ENCODE measurements at places on chromosomes 7 and 10.

DNA sequence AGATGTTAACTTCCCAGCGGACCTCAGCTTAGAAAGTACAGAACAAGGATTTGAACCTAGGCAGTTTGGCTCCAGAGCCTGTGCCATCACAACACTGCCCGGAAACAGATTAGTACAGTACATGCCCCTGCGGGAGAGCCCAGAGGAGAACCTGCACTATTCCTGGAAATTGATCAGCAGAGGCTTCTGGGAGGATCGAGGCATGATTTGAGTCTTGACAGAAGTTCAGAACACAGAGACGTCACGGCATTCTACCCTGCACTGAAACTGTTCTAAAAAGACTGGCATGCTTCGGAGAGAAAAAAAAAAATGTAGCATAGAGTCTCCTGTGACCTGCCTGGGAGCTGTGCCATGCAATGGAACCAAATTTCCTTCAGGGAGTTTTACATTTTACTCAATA is 9.2 kb upstream of the IL6 start:
- no peak for DNase-seq

DNA sequence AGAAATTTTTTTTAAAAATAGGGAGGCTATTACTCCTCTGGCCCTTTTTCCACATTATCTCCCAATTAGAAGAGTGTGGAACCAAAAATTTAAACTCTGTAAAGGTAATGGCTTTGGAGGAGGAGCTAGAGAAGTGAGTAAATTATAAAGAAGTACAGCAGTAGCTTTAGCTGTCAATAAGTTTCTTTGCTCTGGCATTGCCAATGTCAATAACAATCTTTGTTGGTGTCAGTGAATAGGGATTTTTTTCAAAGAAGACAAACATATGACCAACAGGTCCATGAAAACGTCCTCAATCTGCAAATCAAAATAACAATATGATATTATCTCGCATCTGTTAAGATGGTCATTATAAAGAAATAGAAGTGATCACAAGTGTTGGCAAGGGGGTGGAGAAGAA is 227.1 kb upstream of the MBL2 start:
- no peak for DNase-seq

- no peak for DNase-seq
These were observed 744.8 kb downstream of the REEP3 start for GRCh38 chr10:64265961-64266360.

GRCh38 chr10:25556457-25556856 is 377.6 kb upstream of the MYO3A start:
- DNase-seq, result peak; percentile 42

DNA sequence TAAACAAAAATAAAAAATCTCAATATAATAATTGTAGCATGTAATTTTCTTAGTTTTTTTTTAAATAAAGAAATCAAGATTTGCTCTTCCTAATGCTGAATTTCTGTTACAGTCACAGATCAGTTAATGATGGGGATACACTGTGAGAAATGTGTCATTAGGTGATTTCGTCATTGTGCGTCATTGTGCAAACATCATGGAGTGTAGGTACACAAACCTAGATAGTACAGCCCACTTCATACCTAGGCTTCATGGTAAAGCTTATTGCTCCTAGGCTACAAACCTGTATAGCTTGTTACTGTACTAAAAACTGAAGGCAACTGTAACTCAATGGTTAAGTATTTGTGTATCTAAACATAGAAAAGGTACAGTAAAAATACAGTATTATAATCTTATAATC is 74.4 kb upstream of the LSM8 start:
- no peak for DNase-seq

DNA sequence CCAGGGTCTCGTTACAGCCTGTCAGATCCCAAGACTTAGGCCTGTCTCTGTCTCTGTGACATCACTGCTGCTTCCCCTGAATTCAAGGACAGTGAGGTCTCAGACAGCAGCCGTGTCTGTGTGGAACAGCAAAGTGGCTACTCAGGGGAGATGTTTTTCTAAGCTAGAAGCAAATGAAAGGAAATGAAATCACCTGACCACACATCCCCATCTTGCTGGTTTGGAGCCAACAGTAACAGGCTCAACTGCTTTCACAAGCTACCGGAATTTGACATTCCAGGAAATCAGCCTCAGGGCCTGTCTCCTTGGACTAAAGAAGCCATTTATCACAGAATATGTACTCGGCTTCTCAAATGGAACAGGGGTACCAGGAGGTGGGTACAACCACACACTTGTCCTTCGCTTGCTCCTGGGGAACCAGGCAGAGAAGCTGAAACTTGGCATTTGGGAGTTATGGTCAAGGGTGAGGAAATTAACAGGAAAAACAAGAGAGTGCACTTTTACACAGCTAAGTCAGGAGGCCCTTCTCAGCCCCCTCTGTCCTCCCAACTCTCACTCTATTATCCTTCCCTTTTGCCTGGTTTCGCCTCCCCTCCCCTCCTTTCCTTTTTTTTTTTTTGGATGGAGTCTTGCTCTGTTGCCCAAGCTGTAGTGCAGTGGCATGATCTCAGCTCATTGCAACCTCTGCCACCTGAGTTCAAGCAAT is 73.2 kb downstream of the SPDYE5 start:
- no peak for DNase-seq

DNA sequence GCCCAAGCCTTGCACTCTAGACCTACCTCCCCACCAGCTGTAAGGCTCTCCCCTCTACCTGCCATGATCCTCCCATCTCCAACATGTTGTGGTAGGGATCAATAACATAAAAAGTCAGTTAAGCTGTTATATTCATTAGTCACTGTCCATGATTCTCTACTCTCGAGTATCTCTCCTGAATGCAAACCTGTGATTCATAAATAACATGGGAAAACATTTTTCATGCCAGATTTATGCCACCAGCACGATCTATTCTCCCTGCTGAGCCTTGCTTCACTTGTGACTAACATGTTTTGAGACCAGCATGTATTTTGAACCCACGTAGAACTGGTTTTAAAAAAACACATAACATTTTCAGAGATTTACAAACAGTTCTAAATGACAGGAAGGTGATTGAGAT is 30.3 kb downstream of the TMEM168 start:
- DNase-seq, result no peak

GRCh38 chr7:44395067-44395466 is 69.7 kb upstream of the CAMK2B start:
- no peak for DNase-seq

DNA sequence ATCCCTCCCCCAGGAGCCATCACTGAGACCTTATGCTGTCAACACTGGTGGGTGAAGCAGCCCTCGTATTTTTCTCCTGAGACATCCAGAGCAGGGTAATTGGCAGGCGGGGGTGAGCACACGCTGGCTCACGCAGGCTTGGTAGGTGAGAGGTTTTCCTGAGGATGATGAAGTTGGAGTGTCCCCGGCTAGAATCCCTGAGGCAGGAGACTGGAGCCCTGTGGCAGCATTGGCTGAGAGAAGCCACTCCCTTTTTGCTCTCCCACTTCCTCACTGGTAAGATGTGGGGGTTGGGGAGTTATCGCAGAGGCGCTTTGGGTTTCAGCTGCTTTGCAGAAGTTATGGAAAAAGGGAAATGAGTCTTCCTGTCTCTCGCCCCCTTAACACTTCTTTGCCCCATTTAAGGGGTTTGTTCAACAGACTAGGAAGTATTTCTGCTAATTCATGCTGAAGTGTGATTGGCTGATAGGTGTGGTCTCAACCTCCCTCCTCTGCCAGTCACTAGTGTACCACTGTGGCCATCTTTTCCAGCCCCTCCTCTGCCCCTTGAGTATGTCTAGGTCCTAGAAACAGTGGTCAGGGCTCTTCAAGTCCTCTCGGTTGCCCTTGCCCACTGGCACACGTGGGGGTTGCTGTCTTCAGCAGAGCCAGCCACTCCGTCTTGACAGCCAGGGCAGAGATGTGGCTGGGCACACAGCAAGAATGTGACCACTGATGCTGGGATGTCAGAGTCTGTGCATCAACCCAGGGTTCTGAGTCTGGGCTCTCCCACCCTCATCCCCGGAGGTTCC is 5.7 kb downstream of the ARPC1B start:
- DNase-seq, result no peak

- peak; percentile 31 for DNase-seq
These were observed 776 bp downstream of the PEX1 start for GRCh38 chr7:92527300-92528187.

DNA sequence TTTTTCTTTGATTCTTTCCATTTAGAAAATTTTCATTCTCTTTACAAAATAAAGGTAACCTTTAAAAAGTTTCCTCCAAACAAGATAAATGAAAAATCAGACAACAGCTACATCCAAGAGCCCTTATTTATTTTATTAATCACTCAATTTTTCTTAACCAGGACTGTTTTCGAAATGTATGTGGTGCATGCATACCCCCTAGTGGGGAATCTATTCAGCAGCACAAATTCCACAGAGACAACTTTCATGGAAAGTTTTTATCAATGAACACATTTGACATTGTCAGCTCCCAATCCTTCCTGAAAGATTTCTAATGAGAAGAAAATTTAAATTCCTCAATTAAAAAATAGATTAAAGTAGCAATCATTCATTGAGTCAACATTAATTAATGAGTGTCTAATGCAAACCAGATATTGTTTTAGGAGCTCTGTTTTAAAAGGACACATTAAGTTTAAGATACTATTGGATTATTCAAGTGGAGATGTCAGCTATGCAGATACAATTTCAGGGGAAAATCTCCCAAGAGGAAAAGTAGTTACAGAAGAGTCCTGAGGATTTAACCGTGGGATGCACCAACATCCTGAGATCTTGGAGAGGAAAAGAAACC is 5.2 kb upstream of the HTR7 start:
- DNase-seq, result no peak

GRCh38 chr7:49322476-49322875 is 398.1 kb downstream of the CDC14C start:
- DNase-seq, result no peak

DNA sequence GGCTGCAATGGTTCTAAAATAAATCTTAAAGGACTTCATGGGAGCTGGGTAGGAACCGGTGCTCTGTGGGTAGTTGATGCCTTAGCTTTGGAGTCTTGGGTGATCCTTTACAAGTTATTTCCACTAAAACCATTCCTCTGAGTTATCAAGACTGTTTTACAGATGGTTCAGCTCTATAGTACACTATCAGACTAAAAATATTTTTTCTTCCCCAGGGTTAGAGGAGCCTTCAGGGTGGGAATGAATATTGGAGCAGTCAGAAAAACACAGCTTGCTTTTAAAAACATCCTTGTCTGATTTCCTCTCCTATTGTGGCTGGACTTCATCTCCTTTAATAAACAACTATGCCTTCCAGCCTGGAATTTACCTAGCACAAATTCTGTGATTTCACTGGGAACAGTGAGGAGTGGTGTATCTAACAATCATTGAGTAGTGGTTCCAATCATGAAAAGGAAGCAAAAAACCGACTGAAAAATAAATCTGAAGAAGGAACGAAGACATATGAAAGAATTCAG is 102.6 kb upstream of the AFAP1L2 start:
- DNase-seq, result no peak

GRCh38 chr7:119733127-119733879 is 539.7 kb upstream of the KCND2 start:
- peak; percentile 45 for DNase-seq

DNA sequence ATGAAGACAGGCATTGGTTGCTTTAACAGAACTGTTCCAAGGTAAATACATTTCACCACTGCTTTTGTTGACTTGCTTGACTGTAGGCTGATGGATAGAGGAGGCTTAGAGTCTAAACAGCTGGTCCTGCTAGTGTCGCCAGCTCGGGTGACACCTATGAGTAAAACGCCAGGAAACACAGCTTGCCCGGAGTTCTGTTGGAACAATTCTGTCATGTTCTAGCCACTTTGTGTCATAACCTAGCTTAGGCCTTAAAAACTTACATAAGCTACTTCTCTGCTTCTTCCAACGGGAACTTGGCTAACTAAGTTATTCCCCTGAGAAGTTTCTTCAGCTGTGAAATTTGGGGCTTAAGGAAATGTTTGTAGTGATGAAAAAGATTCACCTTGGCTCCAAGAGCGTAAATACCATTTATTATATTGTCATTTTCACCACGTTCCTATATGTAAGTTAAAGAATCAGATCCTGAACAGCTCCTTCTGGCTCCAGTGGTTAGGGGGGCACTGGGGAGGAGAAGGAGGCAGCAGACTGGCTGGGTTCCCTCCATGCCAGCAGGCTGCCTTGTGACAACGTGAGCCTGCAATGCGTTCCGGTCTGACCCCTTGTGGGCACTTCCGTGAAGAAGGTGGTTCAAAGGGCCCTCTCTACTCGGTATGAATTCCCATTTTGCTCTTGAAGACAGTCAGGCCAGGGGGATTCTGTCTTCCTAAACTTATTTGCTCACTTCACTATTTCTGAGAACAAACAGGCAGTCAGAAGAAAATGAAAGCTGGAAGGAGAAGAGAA is 253.2 kb downstream of the BMPER start:
- DNase-seq, result peak; percentile 13

Data from NCI-H446 (cell line).